Activated effector memory CD4-positive, alpha-beta T cell treated with anti-CD3 and anti-CD28 coated beads, Interleukin-2, amount 50 U/mL, for 16 hours (primary cell): ENCODE measurements at places on chromosomes 3 and 15.

- no peak for DNase-seq
Observed at GRCh38 chr3:111073218-111073617, 1.6 kb downstream of the NECTIN3 start.

GRCh38 chr3:77179762-77180161, 139.9 kb downstream of the ROBO2 start:
- no peak for DNase-seq

GRCh38 chr3:61074783-61075182, 176.5 kb downstream of the FHIT start:
- DNase-seq: no peak

DNA sequence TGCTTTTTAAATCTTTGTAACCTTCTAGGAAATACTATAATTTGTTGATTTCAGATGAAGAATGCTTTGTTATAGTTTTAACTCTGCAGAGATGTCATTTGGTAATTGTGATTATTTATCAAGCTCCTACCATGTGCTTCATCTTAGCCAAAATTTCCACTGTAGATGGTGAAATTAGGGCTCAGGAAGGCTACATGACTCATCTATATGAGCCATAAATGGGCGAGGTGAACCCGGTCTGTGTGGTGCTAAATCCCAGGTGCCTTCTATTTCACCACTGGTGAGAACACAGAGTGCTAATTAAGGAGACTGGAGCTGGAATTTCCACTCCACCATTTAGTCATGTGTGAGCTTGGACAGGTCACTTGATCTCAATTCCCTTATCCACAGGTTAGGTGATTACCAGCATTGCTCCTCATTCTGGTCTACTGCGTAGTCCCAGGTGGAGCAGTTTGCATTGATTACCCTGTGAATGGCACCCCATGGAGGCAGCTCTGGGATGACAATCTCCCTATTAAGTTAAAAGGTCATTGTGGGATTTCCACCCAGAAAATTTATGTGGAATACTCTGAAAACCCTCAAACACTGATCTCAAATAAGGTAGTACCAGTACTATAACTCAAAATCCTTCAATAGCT, 2.8 kb upstream of the CCR3 start:
- DNase-seq: no peak

- no peak for DNase-seq
Observed at GRCh38 chr3:134449277-134449676, 36.5 kb downstream of the ANAPC13 start.

DNA sequence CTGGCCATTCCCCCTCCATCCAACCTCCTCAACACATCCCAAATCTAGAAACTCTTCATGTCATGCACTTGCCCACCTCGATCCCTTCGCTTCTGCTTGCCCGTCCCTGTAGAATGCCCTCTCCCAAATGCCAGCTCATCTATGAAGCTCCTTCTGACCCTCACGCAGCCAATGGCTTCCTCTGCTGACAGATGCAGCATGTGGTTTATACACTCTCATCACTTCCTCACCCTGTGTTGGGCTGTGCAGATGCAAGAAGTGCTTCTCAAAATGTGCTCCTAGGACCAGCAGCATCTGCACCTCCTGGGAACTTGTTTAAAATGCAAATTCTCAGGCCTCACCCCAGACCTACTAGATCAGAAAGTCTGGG, 51.7 kb downstream of the SEMA5B start:
- no peak for DNase-seq

DNA sequence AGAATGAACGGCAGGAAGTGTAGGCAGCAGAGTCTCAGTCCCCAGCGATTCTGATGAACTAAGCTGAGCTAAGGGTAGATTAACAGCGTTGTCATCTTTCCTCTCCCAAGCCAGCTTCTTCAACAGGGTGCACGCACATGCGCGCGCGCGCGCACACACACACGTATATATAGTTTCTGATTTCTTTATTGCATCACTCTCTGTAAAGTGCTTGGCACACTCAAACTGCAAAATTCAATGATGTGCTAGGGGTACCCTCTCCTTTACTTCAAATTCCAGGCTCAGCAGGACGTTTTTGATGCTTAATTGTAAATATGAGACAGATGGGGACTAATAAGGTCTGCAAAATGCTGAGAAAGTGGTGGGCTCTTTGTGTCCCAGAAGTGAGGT, 26.1 kb upstream of the VPS8 start:
- no peak for DNase-seq

DNA sequence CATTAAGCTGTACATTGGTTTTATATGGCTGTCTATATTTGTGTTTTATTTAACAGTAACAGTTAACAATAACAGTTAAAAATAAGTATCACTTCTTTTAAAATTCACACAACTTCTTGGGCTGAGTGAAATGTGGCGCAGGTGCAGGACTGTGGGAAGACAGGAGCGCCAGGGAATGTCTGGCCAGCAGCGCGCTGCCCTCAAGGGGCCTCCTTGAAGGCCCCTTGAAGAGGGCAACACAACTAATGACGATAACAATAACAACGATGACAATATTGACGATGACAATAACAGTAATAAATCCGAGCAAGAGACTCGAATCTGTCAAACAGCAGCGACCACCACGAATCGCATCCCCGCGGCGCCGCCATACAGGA, 411 bp upstream of the PPP2R3A start:
- DNase-seq: no peak
